Fibroblast of the aortic adventitia (primary cell): ENCODE measurements at places on chromosomes 13 and 19.

GRCh38 chr19:52590728-52591127, 20.6 kb downstream of the ZNF701 start:
- DNase-seq, result no peak

DNA sequence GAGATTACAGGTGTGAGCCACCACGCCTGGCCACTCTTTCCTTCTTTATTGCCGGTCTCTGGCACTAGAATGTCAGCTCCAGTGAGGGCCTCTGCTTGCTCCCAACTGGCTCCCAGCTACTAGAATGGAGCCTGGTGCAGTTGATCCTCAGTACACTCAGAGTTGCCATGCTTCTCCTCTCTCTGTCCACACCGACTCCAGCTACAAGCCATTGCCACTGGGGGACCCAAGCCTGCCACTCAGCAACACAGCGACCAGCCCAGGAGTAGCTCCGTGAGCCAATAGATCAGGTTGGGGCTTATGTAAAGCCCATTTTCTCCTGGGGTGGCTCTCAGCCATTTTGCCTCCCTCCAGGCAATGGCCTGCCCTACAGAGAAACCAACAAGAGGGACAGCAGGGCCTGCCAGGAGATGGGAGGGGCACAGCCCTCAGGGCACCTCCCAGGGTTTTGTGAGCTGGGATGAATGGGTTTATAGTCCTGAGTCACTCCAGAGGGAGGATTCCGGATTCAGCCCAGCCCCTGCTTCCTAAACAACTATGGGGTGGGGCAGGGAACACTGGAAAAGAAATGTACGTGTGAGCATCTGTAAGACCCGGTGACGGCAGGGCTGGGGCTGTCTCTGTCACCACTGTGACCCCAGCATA, 36.5 kb downstream of the OPA3 start:
- peak; percentile 60 for DNase-seq

GRCh38 chr13:89393758-89394304, 1722.7 kb downstream of the SLITRK5 start:
- DNase-seq, result no peak

- DNase-seq, result no peak
These were observed 12.4 kb upstream of the ZNF486 start for GRCh38 chr19:20154636-20155035.

DNA sequence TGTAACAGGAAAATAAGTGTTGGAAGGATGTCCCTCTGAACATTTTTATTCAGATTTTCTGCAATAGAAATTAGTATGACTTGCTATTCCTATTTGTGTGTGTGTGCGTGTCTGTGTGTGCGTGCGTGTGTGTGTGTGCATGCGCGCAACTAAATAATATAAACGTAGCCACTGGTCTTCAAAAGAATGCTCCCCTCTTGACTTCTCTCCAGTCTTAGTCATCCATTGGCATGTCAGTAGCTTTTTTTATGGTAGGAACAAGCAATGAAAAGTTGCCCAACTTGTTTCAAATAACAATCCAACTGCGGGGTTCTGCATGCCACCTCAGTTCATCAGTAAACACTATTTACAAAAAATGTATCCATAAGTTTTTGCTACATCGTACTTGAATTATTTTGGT, 249.6 kb downstream of the GPC6 start:
- DNase-seq, result peak; percentile 87

GRCh38 chr13:28640861-28641599, 17.9 kb upstream of the POMP start:
- DNase-seq, result no peak

DNA sequence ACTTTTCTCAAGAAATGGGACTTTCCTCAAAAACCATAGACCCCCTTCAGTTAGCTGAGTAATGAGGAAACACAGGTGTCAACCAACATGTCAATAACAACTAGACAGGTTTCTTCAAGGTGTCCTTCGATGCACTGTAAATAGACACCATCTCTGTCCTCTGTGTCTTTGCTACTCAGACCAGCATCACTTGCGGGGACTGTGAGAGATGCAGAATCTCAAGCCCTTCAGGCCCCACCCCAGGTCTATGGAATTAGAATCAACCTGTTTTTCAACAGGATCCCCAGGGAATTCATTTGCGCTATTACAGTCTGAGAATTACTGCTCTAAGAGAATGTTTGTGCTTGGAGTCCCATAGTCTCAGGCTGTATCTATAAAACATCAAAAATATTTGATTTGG, 469.9 kb downstream of the COG6 start:
- DNase-seq, result no peak

- no peak for DNase-seq
These were observed 125.3 kb upstream of the GPC6 start for GRCh38 chr13:93101226-93101734.

- DNase-seq, result peak; percentile 93
These were observed 209.2 kb downstream of the KCTD12 start for GRCh38 chr13:76677043-76677442.

- DNase-seq, result peak; percentile 34
These were observed 176.3 kb downstream of the GPC5 start for GRCh38 chr13:91574766-91575165.

GRCh38 chr13:39776439-39776838, 121.0 kb downstream of the COG6 start:
- DNase-seq, result peak; percentile 76

DNA sequence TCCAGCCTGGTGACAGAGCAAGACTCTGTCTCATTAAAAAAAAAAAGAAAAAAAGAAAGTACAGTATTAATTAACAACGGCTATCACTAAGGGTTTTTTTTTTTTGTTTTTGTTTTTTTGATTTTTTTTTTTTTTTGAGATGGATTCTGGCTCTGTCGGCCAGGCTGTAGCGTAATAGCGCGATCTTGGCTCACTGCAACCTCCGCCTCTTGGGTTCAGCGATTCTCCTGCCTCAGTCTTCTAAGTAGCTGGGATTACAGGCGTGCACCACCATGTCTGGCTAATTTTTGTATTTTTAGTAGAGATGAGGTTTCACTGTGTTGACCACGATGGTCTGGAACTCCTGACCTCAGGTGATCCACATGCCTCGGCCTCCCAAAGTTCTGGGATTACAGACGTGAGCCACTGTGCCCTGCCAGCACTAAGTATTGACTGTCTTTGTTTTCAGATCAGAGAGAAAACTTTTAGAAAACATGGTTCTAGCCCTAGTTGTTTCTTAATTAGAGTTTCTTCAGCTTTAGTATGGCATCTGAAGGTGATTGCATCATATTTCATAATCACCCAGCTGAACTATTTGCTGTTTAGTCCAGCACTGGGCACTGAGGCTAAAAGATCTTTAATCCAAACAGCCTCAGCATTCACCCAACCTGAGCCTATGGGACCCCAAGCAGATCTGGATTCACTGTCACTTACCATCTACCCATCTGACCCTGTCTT, 2.7 kb upstream of the GATAD2A start:
- peak; percentile 63 for DNase-seq

GRCh38 chr13:73782450-73783449, 351.5 kb downstream of the KLF12 start:
- no peak for DNase-seq

- no peak for DNase-seq
These were observed 140.5 kb downstream of the KLF12 start for GRCh38 chr13:73993661-73994060.

- no peak for DNase-seq
These were observed 1149.8 kb upstream of the MIR17HG start for GRCh38 chr13:90197722-90198121.

GRCh38 chr13:111397202-111397880, 76.9 kb downstream of the TEX29 start:
- no peak for DNase-seq

- no peak for DNase-seq
These were observed 7.1 kb downstream of the PNMA8B start for GRCh38 chr19:46488551-46488950.

DNA sequence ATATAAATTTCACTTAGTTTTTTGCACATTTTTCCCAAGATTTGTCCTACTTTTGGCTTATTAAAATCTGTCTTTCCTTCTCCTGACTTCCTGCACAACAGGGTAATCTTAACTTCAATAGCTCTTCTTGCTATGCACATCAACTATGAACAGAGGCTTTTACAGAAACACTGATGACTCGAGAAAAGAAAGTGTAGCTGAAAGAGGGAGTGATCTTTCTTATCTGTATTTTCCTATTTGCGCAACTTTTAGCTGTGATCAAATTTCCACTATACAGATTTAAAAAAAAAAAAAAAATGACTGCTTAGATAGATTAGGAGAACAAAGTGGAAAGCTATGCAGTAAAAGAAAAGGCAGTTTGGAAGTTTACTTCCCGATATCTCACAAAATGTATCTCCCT, 406.9 kb downstream of the LIG4 start:
- peak; percentile 31 for DNase-seq

DNA sequence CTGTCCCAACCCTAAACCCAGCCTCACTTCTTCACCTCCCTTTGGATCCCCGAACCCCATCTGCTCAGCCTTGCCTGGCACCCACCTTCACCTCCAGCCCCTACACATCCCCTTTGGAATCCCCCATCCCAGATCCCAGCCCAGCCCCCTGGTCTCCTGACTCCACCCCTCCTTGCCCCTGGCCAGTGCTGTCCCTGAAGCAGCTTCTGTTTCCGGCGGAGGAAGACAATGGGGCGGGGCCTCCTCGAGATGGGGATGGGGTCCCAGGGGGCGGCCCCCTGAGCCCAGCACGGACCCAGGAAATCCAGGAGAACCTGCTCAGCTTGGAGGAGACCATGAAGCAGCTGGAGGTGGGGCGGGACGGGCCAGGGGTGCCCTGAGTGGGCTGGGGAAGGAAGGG, 22.0 kb downstream of the ERFL start:
- no peak for DNase-seq

- DNase-seq, result no peak
These were observed 127.6 kb upstream of the GPC6 start for GRCh38 chr13:93098972-93099371.

DNA sequence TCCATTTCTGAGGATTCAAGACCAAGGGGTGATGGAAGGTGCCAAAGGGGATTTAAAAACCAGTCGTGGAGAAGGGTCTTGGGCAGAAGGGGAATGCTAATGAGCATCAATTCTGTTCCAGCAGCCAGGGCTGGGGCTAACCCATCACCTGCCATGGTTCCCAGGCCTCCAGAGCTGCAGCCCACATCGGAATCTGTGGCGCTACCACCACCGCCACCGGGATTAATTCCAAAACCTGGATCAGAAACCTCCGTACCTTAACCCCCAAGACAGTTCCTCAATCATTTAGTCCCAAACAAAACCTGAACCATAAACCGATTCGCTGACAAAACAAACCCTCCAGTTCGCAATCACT, 583 bp downstream of the ZNF615 start:
- DNase-seq, result peak; percentile 7

GRCh38 chr13:41645331-41645730, 188.0 kb downstream of the RGCC start:
- DNase-seq, result peak; percentile 88

DNA sequence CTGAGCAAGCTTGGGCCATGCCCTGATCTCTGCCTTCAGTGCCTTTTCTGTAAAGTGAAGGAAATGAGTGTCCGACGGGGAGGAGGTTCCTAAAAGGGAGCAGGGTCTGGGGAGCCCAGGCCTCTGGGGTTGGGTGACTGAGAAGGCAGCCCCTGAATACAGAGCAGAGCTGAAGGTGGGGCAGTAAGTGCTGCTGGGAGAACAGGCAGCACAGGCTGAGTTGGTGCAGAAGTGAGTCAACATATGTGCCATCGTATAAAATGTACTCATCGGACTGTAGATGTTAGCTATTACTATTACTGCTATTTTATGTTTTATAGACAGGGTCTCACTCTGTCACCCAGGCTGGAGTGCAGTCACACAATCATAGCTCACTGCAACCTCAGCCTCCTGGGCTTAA, 1.0 kb upstream of the HAMP start:
- DNase-seq, result no peak

GRCh38 chr19:1133471-1133929, 29.7 kb downstream of the GPX4 start:
- DNase-seq, result no peak

DNA sequence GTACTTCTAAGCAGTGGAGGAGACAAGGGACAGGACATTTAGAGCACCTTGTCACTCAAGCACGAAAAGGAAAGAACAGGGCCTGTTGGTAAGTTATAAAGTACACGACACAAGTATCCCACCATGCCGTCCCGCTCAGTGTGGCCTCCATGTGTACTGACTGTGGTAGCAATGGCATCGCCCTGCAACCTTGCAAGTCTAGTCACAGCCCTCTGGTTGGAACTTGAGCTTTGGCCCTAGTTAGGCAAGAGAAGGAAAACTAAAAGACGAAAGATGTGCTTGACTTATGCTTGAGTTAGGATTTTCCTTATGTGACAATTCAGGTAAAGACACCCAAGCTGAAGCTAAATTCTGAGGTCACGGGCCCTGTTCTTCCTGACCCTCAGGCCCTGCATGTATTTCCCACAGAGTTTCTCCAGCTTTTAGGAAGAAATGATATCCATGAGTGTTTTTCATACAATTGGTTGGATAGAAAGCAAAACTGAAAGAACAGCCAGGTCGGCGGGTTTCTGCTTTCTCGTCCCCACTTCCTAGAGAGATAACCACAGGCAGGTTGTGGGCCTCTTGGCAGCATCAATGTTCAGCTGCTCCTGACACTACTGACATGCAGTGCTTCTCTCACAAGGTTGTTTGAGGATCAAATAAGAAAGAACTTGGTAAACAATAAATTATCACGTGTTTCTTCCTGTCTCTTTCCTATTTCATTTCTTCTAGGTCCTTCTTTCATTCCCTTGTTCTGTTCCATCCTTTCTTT, 216.2 kb downstream of the IRS2 start:
- DNase-seq, result no peak

DNA sequence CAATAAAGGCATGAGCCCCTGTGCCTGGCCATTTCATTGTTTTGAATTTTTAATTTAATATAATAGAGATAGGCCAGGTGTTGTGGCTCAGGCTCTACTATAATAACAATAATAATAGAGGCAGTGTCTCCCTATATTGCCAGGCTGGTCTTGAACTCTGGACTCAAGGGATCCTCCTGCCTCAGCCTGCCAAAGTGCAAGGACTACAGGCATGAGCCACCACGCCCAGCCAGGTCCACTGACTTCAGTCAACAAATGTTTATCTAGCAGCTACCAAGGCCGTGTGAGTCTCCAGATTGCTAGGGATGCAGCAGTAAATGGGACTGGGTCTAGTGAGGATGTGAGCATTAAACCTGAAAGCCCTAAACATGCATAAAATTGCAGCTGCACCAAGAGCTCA, 13.8 kb upstream of the ILF3 start:
- DNase-seq, result no peak

DNA sequence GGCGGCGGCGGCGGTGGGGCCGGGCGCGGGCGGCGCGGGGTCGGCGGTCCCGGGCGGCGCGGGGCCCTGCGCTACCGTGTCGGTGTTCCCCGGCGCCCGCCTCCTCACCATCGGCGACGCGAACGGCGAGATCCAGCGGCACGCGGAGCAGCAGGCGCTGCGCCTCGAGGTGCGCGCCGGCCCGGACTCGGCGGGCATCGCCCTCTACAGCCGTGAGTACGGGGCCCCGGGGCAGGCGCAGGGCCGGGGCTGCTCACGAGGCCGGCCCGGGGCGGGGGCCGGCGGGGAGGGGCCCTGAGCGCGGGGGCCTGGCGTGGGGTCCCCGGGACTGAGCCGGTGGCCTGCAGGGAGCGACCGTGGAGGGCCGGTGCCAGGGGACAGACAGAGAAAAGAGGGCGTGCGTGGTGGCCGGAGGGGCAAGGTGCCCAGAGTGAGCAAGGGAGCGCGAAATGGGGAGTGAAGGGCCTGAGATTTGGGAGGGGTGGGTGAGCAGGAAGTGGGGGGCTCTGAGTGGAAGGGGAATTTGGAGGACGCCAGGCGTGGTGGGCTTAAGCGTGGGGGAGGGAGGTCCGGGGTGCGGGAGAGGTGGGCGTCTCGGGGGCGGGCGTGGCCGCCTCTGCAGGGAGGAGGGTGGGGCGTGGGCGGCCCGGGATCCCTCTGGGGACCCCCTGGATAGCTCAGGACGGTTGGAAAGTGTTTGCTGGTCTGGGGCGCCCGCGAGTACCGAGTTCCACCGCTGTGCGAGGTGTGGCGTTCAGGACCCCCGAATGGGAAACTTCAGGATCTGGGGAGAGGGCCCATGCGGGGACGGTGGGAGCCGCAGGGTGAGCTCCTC, 575 bp downstream of the CARM1 start:
- DNase-seq, result no peak
